ENCODE measurements at places on chromosomes 7 and 10.

DNA sequence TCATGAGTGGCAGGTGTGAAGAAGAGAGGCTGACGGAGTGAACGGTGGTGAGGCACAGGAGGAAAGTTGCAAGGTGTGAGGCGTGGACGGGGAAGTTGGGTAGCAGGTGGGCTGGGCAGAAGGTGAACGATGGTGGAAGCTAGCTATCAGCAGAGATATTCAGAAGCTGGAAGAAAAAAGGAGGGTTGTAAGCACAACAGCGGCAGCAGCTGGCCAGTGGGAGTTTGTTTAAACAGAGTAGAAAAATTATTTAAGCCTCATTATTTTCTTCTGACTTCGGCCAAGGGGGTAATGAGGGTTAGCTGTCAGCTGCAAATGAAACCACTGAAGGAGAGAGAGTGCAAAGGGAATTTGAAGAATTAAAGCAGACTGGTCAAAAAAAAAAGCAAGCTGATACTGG is 62.1 kb upstream of the PRKAR2B start:
- DNase-seq, result no peak

DNA sequence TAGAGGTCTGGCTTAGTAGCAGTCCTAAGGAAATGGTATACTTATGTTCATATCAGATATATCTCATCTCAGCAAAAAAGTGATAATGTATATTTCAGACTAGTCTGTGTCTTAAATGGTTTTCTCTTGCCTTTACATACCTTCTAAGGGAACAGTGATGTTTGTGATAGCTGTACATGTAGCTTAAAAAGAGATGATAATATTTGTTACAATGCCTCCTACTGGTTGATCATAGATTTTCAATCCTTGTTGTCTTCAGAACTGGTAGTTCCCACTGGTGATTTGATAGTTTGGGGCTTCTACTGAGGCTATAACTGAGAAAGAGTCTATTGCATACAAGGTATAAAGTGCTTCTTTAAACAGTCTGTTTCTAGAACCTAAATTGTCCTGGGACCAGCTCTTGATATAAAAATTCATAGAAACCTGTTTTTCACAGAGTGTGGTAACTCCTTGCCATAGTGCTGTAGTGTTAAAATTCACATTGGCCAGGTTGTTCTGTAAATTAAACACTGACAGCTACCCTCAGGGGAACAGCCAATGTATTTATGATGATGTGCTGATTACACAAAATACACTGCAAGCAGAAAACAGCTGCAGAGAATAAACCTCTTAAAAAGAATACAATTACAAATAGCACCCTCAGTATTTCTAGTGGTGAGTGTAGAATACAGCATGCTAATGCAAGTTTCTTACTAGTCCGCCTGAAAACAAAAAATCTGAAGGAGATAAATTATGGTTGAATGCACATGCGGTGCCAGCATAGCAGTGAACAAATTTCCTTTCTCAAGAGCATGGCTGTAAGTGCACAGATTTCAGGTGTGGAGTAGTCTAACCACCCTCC is 90.3 kb downstream of the BTRC start:
- peak; percentile 8 for DNase-seq

- no peak for DNase-seq
These were observed 75.2 kb downstream of the TRIL start for GRCh38 chr7:28882869-28883470.

DNA sequence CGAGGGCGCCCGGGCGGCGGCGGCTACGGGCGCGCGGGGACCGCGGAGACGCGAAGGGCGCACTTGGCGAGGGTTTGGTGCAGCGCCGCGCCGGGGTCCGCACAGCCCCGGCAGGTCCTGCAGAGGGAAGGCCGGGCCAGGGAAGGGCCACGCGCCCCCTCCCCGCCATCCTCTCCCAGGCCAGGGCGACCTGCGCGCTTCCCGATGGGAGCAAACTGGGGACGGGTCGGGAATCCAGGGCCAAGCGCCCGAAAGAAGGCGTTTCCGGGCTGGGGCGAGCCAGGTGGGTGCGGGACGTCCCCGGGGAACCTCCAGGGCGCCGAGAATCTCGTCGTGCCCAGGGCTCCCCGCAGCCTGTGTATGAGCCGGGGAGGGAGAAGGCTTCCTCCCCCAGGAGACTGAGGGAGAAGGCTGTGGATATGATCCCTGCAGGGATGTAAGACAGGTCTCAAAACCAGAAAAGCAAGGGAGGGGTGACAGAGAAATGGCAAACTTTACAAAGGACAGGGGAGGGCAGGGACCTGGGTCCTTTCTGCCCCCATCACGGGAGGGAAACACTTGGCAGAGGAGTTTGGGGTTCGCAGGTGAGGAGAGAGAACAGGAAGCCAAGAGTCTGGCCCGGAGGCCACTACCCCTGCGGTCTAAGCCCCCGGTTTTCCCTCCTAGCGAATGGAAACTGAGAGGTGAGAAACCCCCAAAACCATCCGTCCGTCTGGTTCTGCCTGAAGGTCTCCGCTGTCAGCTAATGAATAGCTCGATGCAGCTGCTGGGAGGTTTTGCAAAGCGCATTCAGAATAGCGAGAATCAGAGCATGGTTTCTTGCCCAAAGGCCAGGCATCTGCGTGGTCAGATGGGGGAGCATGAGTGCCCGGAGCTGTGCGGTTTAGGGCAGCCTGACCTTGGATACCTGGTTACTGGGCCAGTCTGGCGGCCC is 674 bp downstream of the AMZ1 start:
- DNase-seq, result no peak

DNA sequence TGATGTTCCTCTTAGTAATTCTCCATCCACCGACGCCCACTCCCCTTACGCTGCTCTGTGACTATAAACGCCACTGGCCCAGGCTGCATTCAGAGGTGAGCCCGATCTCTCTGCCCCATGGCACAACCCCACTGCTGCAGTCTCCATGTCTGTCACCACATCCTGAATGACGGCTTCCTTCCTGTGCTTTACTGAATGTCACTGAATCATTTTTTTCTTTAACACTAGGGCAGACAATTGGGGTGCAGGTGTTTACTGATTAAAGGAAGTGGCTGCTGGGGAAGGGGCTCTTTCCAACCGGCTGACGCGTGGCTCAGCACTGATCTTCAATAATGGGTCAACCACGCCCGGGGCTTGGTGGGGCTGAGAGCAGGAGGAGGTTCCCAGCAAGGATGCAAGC is 208.3 kb downstream of the USP6NL start:
- DNase-seq, result peak; percentile 7

- DNase-seq, result no peak
These were observed 64.4 kb downstream of the EGFR start for GRCh38 chr7:55083206-55083605.

- DNase-seq, result no peak
These were observed 6.1 kb downstream of the MMRN2 start for GRCh38 chr10:86951184-86951761.

- no peak for DNase-seq
These were observed 78.9 kb upstream of the DDC start for GRCh38 chr7:50644114-50644513.

DNA sequence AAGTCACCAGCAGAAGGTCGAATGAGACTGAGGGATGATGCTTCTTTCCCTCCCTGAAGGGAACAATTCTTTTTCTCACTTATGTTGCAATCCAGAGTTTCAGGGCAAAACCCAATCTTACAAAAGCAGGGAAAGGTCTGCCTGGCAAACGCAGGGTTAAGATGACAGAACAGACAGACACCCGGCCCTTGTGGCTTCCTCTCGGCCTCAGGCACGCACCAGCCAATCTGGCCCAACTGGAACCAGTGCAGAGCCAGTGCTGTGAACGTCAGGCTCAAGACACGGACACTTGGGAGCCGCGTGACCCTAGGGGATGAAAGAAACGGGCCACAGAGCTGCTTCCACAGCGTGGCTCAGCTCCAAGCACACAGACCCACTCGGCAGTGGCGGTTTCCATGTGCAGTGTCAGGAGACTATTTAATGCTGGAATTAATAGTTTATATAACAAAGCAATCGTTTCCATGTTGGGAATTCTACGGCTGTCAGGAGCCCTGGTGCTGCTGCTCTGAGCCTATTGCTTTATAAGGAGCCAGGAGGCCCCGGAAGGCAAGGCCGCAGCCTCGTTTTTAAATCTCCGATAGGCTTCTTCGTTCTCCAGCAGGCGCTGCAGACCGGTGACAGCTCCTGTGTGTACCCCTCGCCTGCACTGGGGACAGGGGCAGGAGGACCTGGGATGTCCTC is 198.4 kb downstream of the DIP2C start:
- peak; percentile 6 for DNase-seq

- DNase-seq, result peak; percentile 68
These were observed 9.6 kb upstream of the AGR3 start for GRCh38 chr7:16891338-16891737.

GRCh38 chr7:25922296-25922695 is 229.7 kb upstream of the NFE2L3 start:
- DNase-seq, result no peak

GRCh38 chr10:48632166-48632565 is 27.3 kb upstream of the ARHGAP22 start:
- no peak for DNase-seq

GRCh38 chr7:31688372-31688771 is 1.4 kb downstream of the PPP1R17 start:
- peak; percentile 78 for DNase-seq

DNA sequence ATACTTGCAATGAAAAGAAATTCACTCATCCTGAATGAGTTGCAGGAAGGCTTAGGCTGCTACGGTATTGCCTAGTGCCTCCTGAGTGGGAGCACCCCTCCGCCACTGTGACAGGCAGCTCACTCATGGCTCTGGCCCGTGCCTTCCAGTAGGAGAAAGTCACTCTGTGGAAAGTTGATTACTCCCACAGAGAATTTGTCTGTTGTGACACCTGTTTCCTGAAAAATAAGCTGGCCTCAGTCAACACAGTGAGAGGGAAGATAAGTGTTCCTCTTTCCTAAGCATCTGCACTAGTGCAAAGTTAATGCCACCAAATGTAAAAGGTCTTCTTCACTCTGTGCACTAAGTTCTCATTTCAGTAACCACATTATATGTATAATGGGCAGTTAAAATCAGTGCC is 158.8 kb upstream of the INHBA start:
- peak; percentile 92 for DNase-seq

DNA sequence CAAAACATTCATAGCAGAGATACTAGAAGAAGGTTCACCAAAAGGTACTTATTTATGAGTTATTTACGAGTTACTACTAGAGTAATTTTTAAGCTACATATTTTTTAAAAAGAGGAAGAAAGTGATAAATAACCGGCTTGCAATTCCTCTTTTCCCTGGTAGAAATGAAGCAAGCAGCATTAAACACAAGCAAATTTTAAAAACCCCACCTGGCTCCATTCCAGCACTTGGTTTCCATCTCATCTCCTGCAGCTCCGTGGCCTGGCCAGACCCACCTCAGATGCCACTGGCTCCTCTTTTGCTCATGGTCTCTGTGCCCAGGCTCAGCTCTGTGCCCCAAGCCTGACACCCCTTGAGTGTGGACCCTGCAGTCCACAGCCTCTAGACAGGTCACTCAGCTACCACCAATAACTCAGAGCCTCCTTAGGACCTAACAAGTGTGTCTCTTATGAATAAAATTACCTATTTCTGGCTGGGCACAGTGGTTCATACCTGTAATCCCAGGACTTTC is 479.5 kb downstream of the TNS3 start:
- DNase-seq, result peak; percentile 84

DNA sequence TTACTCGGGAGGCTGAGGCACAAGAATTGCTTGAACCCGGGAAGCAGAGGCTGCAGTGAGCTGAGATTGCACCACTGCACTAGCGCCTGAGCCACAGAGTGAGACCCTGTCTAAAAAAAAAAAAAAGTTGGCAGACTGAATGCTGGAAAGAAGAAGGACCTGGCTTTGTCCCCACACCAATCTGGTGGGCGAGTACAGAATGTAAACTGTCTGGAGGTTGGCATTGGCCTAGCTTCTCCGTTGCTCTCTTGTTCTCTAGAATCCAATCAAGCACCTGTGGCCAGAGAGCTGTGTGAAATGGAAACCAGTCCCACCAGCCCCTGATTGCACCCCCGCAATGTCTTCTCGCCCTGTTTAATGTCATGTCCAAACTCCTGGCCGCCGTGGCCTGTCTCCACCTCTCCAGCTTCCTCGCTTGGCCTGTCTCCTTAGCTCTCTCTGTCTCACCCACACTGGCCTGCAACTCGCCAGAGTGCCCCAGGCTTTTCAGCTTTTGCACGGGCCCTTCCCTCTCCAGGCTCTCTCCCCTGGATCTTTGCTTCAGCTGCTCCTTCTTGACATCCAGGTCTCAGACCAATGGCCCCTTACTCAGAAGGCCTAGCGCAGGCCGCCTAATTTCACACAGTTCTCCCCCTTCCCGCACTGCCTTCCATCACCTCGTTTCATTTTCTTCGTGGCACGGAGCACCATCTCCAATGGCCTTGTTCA is 670 bp upstream of the AGK start:
- no peak for DNase-seq

- DNase-seq, result no peak
These were observed 77.5 kb upstream of the CXCL12 start for GRCh38 chr10:44462338-44462914.

DNA sequence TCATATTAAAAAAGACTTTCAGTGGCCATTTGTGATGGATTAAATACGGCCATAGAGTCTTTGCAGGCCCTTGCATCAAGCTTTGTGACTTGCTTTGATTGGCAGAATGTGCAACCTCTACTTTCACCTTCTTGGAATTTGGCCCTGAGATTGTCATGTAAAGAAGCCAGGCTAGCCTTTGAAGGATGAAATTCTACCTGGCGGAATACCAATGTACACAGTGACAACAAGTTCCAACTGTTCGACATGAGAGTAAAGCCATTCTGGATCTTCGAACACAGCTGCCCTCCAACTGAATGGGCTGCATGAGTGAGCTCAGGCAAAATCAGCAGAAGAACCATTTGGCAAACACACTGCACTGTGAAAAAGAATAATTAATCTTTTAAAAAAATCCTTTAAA is 321.3 kb downstream of the PHF14 start:
- DNase-seq, result no peak

DNA sequence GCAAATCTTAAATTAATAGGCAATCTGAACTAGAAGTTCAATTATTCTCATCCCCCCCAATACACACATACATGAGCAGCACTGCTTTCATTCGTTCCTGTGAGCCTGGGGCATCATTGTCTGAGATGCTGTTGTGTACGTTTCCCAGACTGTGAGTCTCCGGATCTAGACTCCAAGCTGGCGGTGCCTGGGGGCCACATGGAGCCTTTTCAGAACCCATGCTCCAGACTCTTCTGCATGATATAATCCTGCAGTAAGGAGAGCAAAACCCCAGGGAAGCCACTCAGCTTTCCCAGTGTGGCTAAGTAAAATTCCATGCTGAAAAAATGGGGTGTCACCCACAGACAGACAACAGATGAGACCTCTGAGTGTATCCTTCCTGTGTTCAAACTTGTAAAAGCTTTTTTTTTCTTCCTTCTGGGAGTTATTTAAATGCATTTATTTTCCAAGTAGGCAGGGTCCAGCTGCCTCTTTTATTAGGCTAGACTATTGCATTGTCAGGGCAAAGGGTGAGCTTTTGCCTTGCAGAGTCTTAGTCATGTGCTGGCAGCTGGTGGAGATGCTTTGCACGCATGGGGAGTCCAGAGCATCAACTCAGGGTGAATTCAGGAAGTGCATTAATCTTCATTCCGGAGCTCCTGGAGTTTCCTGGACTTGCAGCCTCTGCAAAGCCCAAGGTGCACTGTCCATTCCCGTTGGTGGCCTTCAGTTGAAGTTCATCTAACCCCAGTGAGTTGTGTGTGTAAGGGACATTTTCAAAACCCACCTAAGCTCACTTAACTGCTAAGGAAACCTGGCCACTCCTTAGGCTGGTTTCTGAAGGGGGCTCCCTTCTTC is 185.7 kb upstream of the ADO start:
- peak; percentile 96 for DNase-seq

GRCh38 chr10:56823849-56824248 is 462.8 kb upstream of the ZWINT start:
- peak; percentile 8 for DNase-seq
